ENCODE measurements at places on chromosomes 12 and 14. TPM values are rescaled to one million over a fixed set of nuclear protein-coding genes. Genes with fewer than 3 reads are reported as not detected.
A peak's percentile ranks its signal among the peaks of the same experiment; 100 is the strongest.

- DNase-seq = no peak
These were observed 55.3 kb downstream of the DERA start for GRCh38 chr12:15966426-15966825.

- DNase-seq = peak; percentile 68
These were observed 45.6 kb upstream of the BCL2L14 start for GRCh38 chr12:12024911-12025682.

GRCh38 chr12:6964605-6965025 lies 5.8 kb downstream of the PHB2 start:
- no peak for DNase-seq

DNA sequence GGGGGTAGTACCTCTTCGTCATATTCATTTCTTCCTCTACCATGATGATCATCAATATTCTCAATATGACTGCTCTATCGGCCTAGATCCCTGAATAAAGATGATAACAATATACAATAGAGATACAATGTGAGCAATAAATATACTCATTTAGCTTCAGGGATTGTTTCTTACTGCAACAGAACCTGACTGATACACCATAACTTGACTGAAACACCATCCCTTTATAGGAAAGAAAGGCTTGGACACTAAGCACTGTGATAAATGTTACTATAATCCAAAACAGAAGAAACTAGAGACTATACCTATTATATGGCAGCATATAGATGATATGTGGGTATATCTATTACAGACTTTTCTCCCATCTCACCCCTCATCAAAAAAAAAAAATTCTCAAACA lies 1.2 kb upstream of the RHOJ start:
- no peak for DNase-seq

GRCh38 chr12:32903318-32903717 lies 6.7 kb upstream of the PKP2 start:
- DNase-seq = no peak

GRCh38 chr12:100827901-100828520 lies 33.4 kb downstream of the ANO4 start:
- DNase-seq = no peak

DNA sequence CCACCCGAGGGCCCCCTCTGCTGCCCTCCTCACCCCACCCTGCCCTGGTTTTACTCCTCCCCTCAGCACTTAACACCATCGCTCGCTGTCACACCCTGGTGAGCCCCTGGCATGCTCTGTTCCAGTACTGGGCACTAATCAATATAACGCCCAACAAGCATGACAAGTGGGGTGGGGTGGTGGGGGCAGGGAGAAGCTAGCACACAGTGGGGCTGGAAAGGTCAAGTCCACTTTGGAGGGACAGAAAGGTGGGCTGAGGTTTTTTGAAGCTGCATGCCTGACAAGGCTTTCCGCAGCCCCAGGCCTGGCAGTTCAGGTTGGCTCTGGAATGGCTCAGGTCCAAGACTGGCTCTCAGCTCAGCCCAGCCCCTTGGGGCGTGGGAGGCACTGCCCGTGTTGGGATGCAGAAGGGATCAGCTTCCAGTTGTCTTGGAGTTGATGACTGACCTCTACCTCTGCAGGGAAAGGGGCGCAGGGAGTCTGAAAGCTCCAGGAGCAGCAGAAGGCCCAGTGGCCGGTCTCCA lies 34.1 kb downstream of the PLEKHG3 start:
- no peak for DNase-seq

DNA sequence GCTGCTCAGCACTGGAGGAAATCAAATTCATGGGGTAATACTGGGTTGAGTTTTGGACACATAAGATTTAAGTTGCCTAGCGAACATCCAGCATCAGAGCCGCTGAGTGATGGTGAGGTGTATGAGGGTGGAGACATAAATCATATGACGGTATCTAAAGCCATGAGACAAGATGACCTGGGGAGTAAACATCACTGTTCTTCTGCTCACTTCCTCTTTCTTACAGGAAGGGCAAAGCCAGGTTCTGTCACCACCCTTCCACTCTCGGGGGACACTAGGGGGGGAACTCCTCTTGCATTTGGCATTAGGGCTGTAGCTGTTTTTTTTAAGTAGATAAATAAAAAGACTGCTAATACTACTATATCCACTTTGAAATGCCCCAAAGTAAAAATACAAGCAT lies 24.0 kb downstream of the PRDM4 start:
- DNase-seq = no peak

DNA sequence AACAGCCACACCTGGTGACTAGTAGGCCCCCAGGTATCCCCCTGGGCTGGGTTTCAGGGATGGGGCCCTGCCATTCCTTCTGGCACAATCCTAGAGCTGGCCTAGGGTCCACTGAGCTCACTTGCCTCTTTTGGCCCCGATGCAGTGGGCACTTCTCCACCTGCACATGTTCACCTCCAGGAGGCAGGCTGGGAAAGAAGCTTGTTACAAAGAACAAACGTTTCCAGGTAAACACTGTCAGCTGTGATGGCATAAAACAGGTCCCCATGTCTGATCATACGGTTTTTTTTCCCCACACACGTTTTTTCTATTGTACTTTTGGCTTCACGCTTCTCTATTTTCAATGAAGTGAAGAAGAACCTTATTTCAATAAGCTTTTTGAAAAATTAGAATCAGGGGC lies 15.8 kb upstream of the HVCN1 start:
- DNase-seq = peak; percentile 60

GRCh38 chr14:99595034-99595433 lies 9.0 kb downstream of the CCDC85C start:
- DNase-seq = no peak

DNA sequence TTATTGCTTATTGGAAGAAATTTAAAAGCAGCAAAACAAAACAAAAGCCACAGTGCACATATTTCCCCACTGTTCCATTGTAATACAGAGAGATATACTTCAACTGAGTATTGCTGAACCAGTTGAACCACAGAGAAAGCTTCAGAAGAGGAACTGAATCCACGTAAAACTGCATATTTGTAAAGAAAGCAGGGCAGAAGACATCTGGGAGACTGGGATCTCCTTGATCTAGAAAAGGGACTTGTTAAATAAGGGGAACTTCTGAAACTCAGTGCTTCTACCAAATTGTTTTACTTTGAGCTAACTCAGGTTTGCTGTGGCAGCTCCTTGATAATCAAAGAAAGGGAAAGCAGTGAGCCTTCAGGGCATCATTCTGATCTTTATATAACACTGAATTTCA lies 411.1 kb upstream of the MDGA2 start:
- no peak for DNase-seq

- no peak for DNase-seq
These were observed at the start of gene GALNT9 for GRCh38 chr12:132329036-132329719. GALNT9 (minus strand) TSS chr12:132329589; CDS start chr12:132329203, 386 bp downstream.

GRCh38 chr14:95311752-95312151 lies 8.0 kb downstream of the CLMN start:
- DNase-seq = peak; percentile 30

DNA sequence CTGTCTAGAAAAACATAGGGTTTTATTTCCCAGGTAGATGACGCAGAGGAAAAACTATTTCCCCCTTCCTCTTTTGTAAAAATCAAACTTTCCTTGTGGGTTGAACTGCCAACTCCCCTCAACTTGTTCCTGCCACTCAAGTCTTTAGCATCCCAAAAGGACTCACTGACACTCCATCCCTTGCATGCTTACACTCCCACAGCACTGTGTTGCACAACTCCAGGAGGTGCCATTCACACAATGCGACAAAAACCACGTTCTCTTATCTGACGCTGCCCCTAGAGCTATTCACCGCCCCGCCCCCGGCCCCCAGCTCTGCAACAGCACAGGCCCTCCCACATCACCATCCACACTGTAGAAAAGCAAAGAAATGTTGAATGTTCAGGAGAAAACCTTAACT lies 16.9 kb upstream of the STON2 start:
- DNase-seq = no peak

- DNase-seq = no peak
These were observed 645.5 kb downstream of the C12orf50 start for GRCh38 chr12:87383680-87384079.

DNA sequence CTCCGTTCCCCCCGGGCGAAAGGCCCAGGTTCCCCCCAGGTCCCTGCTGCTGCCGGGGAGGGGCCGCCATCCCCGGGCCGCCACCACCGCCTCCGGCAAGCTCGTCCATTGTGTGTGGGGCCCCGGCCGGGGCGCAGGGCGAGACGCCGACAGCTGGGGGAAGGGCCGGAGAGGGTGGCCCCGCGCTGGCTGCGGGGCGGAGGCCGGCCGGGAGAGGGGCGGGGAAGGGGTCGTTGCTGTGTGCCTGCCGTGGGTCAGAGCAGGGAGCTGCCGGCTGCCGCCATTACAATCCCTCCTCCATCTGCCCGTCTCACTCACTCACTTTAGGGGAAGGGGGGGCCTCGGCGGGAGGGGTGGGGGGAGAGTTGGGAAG lies at the start of gene STRN3:
Gene STRN3 (minus strand): TSS at position 303 of the 373 bp plus-strand sequence. CDS start 194 bp downstream, at position 109.
- no peak for DNase-seq

- DNase-seq = no peak
These were observed 120.9 kb downstream of the SLC38A6 start for GRCh38 chr14:61101803-61102548.

GRCh38 chr12:120846721-120847120 lies 57.4 kb downstream of the SPPL3 start:
- no peak for DNase-seq

- no peak for DNase-seq
These were observed 132.7 kb upstream of the USP15 start for GRCh38 chr12:62127516-62127915.

ADAMTS20 gene
- total RNA-seq = not detected

BHLHE41 gene
- total RNA-seq = 41.0 TPM

IAPP gene
- not detected for total RNA-seq

GPR84 gene
- total RNA-seq = 0.60 TPM

PIANP gene
- 2.9 TPM for total RNA-seq

All from mucosa of descending colon (tissue), 3 donors.